ENCODE measurements at places on chromosomes 2 and 18.

DNA sequence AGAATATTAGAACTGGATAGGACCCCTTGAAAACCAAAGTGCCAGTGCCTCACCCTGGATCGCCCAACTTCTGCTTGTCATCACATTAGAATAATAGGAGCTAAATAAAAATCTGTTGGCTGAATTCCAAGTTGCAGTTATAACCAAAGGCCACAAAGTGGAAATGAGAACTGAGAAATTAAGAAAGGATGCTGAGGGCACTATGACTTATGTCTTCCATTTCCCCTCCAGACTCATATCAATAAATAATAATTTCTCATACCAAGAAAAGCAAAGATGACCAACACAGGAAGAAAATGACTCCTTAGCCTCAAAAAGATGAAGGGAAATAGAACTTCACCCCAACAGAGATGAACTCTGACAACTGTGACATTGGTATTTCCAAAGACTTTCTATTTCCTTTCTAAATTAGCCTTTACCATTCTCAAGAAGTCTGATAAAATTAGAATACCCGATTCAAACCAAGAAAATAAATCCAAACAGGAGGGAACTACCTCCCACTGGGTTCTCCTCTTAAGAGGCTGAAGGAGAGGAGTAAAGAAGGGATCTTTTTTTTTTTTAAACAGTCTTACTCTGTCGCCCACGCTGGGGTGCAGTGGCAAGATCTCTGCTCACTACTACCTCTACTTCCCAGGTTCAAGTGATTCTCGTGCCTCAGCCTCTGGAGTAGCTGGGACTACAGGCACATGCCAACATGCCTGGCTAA is 46.5 kb upstream of the EPG5 start:
- H3K27ac ChIP-seq = no peak overlapping the region
- DNase-seq = no peak
- no peaks in the 10 kb centered on the region for H3K4me1 ChIP-seq
- no peak overlapping the region for H3K4me3 ChIP-seq
- no peaks in the 10 kb centered on the region for H3K27me3 ChIP-seq
- no peaks in the 10 kb centered on the region for H3K36me3 ChIP-seq

DNA sequence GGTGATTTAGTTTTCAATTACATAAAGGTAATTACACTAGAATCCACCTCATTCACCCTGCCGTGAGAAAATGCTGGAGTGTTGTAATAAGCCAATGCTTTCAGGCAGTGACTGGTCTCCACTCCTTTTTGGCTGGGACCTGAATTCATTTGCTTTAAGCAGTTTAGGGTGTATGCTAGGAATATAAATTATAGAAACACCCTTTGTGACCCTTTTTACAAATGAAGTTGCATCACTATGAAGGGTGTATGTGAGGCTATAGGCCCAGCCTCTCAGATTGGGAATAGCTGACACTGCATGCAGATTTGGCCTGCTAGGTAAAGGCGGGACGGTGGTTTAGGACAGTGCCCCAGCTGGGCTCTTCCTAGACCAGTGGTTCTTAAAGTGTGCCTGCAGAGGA is 50.8 kb upstream of the NFE2L2 start:
- H3K4me3 ChIP-seq = no peak overlapping the region
- peaks cover 5% of the 10 kb centered on the region for H3K36me3 ChIP-seq
- H3K4me1 ChIP-seq = peaks cover 6% of the 10 kb centered on the region
- no peak overlapping the region for H3K27ac ChIP-seq

- peaks cover 19% of the 10 kb centered on the region for H3K4me1 ChIP-seq
- no peaks in the 10 kb centered on the region for H3K36me3 ChIP-seq
- no peaks in the 10 kb centered on the region for H3K27me3 ChIP-seq
- DNase-seq = no peak
- H3K4me3 ChIP-seq = no peak overlapping the region
These were observed 5.3 kb upstream of the MBP start for GRCh38 chr18:77137851-77138250.

DNA sequence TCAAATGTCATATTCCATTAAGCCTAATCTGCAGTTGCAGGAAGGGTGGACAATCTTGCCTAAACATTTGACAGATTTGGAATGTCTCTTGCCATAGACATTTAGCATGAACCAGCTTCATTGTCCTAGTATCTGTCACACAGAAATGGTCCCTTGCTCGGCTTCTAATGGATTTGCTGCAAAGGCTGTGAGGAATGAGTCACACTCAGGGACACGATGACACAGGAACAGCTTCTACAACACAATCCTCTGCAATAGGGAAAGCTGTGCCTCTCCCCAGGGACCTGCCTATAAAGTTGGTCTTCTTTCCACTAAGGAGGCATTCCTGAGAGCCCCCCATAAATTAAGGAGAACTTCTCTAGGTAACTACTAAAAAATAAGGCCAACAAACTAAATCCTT is 155.1 kb upstream of the L3MBTL4 start:
- no peak overlapping the region for H3K4me3 ChIP-seq
- H3K36me3 ChIP-seq = no peaks in the 10 kb centered on the region
- DNase-seq = no peak
- H3K27ac ChIP-seq = no peak overlapping the region

DNA sequence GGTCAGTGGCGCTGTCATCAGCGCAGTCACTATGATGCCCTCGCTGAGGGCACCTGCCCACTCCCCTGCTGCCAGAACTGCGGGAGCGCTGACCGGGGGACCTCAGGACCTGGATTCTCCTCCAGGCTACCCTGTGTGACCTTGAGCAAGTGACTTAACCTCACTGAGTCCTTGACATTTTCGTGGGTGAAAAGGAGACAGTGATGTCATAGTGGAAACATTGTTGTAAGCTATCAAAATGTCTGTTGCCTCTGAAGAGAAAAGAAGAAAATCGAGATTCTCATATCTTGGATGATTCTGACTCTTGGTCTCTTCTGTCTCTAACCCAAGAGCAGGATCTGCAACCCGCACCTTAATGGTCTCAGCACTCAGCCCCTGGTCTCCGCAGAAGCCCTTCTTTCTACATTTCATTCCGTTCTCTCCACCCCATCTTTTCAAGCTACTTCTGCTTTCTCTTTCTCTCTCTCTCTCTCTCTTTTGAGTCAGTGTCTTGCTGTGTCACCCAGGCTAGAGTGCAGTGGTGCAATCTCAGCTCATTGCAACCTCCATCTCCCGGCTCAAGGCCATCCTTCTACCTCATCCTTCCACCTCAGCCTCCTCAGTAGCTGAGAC is 978 bp upstream of the TUBA4A start:
- H3K27me3 ChIP-seq = no peaks in the 10 kb centered on the region
- peaks cover under 1% of the 10 kb centered on the region for H3K4me1 ChIP-seq

GRCh38 chr2:196160101-196160500 is 11.3 kb downstream of the STK17B start:
- peak; percentile 46 for DNase-seq
- no peaks in the 10 kb centered on the region for H3K36me3 ChIP-seq
- H3K27ac ChIP-seq = peak overlapping the region; percentile 88
- no peaks in the 10 kb centered on the region for H3K27me3 ChIP-seq
- peaks cover 16% of the 10 kb centered on the region for H3K4me1 ChIP-seq
- H3K4me3 ChIP-seq = no peak overlapping the region

DNA sequence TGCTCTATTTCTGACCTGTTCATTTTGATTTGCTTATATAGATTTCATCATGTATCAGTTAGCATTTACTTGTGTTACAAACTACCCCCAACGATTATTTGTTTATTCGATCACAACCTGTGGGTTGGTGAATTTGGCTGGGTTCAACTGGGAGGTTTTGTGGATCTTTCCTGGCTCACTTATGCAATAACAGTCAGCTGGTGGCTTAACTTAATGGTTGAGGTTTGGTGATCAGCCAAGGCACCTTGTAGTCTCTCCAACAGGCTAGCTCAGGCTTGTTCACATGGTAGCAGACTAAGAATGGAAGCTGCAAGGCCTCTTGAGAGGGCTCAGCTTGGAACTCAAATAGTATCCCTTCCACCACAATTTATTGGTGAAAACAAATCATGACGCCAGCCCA is 5.4 kb upstream of the PUM2 start:
- H3K4me1 ChIP-seq = peaks cover 7% of the 10 kb centered on the region
- H3K4me3 ChIP-seq = no peak overlapping the region
- no peak for DNase-seq
- no peaks in the 10 kb centered on the region for H3K27me3 ChIP-seq

- no peaks in the 10 kb centered on the region for H3K4me1 ChIP-seq
- no peak overlapping the region for H3K27ac ChIP-seq
- no peak for DNase-seq
- no peak overlapping the region for H3K4me3 ChIP-seq
- H3K27me3 ChIP-seq = no peaks in the 10 kb centered on the region
These were observed 93.2 kb downstream of the CACNB4 start for GRCh38 chr2:152005607-152006006.

DNA sequence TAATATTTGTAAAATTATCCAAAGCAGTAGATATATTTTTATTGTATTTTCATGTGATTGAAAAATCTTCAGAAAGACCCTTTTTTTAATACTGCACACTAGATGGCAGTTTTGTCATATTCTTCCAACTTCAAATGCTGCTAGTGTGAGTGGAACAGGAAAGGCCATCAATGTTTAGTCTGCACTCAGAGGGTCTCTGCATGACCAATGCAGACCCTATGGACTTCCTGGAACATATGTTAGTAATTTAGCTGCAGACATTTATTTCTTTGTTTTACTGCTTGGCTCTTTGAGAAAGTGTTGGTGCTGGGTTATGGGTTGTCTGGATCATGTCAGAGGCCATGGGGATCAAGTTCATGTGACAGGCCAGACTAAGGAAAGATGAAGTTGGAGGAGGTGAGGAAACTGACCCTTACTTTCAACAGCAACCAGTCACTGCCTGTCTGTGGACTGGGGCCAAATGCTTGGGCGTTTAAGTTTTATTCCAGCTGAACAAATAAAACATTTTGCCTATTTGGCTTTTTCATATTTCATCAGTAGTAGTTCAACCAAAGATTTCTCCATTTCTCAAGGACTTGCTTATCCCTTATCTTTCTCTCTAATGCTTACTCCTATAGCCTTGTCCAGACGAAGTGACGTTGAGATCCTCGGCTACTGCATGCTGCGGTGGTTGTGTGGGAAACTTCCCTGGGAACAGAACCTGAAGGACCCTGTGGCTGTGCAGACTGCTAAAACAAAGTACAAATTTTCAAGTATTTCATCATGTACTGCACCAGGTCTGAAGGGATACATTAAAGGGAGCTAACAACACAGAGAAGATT is 84.8 kb downstream of the VRK2 start:
- peaks cover 23% of the 10 kb centered on the region for H3K36me3 ChIP-seq
- H3K4me1 ChIP-seq = peaks cover 6% of the 10 kb centered on the region
- no peaks in the 10 kb centered on the region for H3K27me3 ChIP-seq
- H3K27ac ChIP-seq = no peak overlapping the region
- peak; percentile 43 for DNase-seq

DNA sequence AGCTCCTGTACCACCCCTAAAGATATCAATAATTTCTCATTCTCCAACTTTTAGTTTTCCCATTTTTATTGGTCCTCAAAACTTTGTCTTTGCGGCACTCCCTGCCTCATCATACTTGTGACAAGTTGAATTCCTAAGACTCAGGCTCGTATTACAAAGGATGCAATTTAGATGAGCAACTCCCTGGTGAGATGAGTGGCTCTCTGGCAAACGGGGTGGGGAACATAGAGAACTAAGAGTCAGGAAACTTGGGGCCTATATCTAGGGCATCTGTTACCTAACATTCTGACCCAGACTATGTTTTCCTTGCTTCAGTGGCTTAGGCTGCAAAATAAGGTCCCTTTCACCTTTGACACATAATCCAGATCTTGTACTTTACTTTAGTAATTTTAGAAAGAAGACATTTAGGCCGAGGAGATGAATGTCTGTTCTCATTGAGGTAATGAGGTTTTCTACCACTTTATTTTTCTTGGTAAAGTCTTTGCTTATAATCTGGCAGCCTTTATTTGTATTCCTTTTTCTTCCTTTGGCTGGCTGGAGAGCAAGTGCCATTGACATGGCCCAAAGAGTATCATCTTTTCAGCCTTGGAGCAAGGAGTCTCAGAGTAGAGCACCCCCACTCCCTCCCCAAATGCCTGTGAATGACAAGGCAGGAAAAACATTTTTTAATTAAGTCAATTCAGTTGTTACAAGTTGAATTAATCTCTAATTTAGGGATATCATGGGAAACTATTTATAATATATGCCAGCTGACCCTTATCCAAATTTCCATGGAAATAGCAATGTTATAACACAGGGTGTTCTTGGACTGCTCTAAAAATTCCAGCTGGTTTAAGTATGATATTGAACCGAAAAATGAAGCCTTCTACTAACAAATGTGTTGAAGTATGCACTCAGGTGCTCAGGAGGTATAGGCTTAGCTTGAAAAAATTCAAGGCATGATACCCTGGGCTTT is 15.2 kb downstream of the TSPYL6 start:
- H3K36me3 ChIP-seq = no peaks in the 10 kb centered on the region
- DNase-seq = peak; percentile 43
- no peaks in the 10 kb centered on the region for H3K27me3 ChIP-seq
- no peak overlapping the region for H3K4me3 ChIP-seq

DNA sequence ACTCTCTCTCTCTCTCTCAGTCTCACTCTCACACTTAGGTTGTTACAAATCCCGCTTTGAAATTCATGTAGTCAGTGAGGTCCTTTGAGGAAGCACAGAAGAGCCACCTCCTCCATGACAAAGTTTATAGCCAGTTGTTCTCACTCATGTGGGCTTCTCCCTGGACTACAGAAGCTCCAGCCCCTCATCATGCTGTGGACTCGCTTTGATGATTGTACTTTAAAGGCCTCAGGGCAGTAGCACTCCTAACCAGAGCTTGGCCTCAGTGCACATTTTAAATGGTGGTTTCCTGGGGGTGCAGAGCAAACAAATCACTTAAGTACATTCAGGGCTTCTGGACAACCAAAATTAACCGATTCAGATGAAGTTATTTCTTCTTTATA is 115.7 kb downstream of the MTCL1 start:
- H3K4me3 ChIP-seq = no peak overlapping the region
- DNase-seq = no peak
- no peaks in the 10 kb centered on the region for H3K27me3 ChIP-seq
- H3K27ac ChIP-seq = no peak overlapping the region

- H3K27ac ChIP-seq = no peak overlapping the region
- H3K27me3 ChIP-seq = no peaks in the 10 kb centered on the region
- no peak for DNase-seq
- H3K4me1 ChIP-seq = no peaks in the 10 kb centered on the region
These were observed 146.7 kb downstream of the LRATD1 start for GRCh38 chr2:14779252-14779651.

DNA sequence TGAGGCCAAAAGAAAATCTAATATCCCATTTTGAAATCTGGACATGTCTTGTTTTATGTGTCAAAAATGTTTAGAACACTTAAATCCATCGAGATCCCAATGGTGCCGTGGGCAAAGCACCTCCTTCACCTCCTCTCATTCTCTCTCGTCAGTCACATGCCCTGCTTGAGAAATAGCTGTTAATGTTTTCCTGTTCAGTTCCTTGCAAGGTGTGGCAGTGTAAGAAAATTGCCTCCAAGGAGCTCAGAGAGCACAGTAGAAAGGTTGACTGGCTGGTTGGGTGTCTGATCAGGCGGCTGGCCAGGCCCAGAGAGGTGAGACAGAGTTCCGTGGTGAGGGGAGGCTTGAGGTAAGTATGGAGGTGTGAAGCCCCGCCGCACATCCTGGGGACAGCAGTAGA is 210.2 kb downstream of the TSN start:
- H3K4me3 ChIP-seq = no peak overlapping the region
- no peaks in the 10 kb centered on the region for H3K36me3 ChIP-seq

- DNase-seq = peak; percentile 67
- H3K4me3 ChIP-seq = peak overlapping the region; percentile 33
- peak overlapping the region; percentile 88 for H3K27ac ChIP-seq
- peaks cover 19% of the 10 kb centered on the region for H3K4me1 ChIP-seq
- no peaks in the 10 kb centered on the region for H3K27me3 ChIP-seq
These were observed 22.9 kb downstream of the ZNF532 start for GRCh38 chr18:58887613-58887963.
